ENCODE measurements at places on chromosomes 12 and 14. TPM values are rescaled to one million over a fixed set of nuclear protein-coding genes. Genes with fewer than 3 reads are reported as not detected.

Gene TMEM260
- polyA plus RNA-seq, result 56.0 TPM

Gene CCDC177
- polyA plus RNA-seq, result 3.2 TPM

Gene RBP5
- not detected for polyA plus RNA-seq

Gene ETV6
- polyA plus RNA-seq, result 1.6 TPM

Gene KLRF1
- not detected for polyA plus RNA-seq

Gene SLC39A2
- not detected for polyA plus RNA-seq

Measured in neural cell (in vitro differentiated cells).